A549 treated with CpdA at 1 μM for 4 hours (cell line): ENCODE measurements at places on chromosomes 16 and 17. TPM values are rescaled to one million over a fixed set of nuclear protein-coding genes. Genes with fewer than 3 reads are reported as not detected.

Gene TBC1D28
- total RNA-seq, result not detected in 5 replicates

Gene GLP2R
- 8.5 to 14.7 TPM (median 9.3 TPM) in 5 replicates for total RNA-seq

Gene PAQR4
- total RNA-seq, result 29.4 to 40.9 TPM (median 37.7 TPM) in 5 replicates

Gene TMEM235
- not detected in 5 replicates for total RNA-seq

Gene STRADA
- 25.8 to 28.1 TPM (median 25.9 TPM) in 5 replicates for total RNA-seq

Gene FBXO47
- total RNA-seq, result not detected in 5 replicates

Gene OR2C1
- not detected in 5 replicates for total RNA-seq

Gene CLEC18B
- 0.25 to 0.54 TPM (median 0.37 TPM) in 4 of 5 replicates, not detected in the other for total RNA-seq

Gene GID4
- 11.2 to 13.0 TPM (median 12.4 TPM) in 5 replicates for total RNA-seq

Gene ACSM3
- 3.3 to 6.0 TPM (median 4.7 TPM) in 5 replicates for total RNA-seq

Gene SLC47A1
- total RNA-seq, result 22.8 to 25.1 TPM (median 23.9 TPM) in 5 replicates

Gene MYH3
- 0.77 to 1.8 TPM (median 0.91 TPM) in 5 replicates for total RNA-seq

Gene DPEP3
- total RNA-seq, result not detected in 5 replicates

Gene SDK2
- total RNA-seq, result 0.32 to 0.50 TPM (median 0.35 TPM) in 5 replicates

Gene SLC16A6
- 0.37 to 0.68 TPM (median 0.51 TPM) in 5 replicates for total RNA-seq

Gene SLC35G6
- total RNA-seq, result not detected in 5 replicates

Gene KRTAP3-1
- not detected in 5 replicates for total RNA-seq

Gene C16orf46
- total RNA-seq, result 0.65 to 2.0 TPM (median 1.1 TPM) in 5 replicates

Gene RUNDC3A
- 0.53 to 0.94 TPM (median 0.83 TPM) in 5 replicates for total RNA-seq

Gene PGS1
- 21.8 to 28.7 TPM (median 28.0 TPM) in 5 replicates for total RNA-seq

Gene CACNG5
- 0.03 TPM in 1 of 5 replicates, not detected in the others for total RNA-seq

Gene MT4
- total RNA-seq, result not detected in 5 replicates

Gene CACNG3
- total RNA-seq, result not detected in 5 replicates

Gene OTOA
- 0.05 TPM in 2 of 5 replicates, not detected in the others for total RNA-seq

Gene MAP2K6
- 8.0 to 11.2 TPM (median 9.8 TPM) in 5 replicates for total RNA-seq

Gene GAST
- total RNA-seq, result 0.14 TPM in 1 of 5 replicates, not detected in the others

Gene NACA2
- total RNA-seq, result 0.10 TPM in 1 of 5 replicates, not detected in the others

Gene CCL8
- not detected in 5 replicates for total RNA-seq

Gene PIK3R6
- total RNA-seq, result not detected in 5 replicates

Gene RPH3AL
- 20.2 to 25.9 TPM (median 23.3 TPM) in 5 replicates for total RNA-seq
